ENCODE measurements at places on chromosomes 6 and 20.
A peak's percentile ranks its signal among the peaks of the same experiment; 100 is the strongest.

DNA sequence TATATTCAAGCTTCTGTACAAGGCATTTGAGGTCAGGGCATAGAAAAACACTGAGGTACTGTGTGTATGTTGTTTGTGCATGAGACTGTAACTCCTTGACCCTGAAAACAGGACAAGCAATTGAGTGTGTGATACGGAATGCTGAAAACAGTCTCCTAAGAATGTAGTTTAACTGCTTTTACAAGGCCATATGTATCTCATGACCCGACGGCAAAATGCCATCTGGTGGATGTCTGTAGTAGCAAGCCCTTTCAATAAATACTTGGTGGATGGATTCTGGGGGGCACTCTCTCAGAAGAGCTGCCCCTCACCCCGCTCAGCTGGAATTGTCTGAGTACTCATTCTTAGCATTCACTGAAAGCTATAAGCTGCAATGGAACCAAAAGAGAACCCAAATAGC lies 69.3 kb upstream of the EYS start:
- no peak for DNase-seq

DNA sequence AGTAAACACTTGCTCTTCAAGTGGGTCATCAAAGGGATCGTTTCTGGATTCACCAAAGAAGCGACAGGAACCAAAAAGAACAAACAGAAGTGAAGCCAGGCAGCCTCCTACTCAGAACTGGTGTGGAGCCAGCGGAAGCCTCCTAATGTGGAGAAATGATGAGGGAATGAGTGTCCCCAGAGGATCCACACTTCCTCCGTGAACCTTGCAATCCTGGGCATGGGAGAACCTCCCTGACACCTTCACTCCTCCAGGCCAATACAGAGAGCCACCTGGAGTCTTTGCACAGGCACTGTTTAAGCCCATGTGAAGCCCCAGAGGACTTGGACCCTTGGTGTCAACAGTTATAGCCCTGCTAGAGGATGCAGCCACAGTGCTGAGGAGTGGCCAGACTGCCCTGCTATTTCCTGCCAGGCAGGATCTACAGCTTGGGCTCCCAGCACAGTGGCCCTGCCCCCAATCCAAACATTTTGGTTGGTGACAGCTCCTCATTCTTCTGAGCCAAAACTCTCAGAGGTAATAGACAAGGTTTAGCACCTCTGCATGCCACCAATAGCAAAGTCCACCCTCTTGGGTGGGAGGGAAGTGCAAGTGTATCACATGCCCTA lies 23.2 kb upstream of the SERINC1 start:
- DNase-seq: no peak

DNA sequence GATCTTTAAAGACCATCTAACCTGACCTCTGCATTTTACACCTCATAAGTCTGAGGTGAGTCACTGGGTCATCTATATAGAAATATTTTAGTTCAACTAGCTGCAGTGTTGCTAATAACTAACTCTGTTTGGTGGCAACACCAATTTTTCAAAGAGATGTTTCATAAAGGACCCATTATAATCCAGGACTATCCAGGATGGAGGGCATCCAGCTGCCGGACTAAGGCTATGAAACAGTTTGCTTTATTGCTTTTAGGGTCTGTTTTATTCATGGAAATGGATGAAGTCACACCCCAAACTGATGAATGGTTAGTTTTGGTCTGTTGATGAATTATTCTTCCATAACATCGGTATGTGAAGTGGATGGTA lies 204.2 kb upstream of the GMDS start:
- no peak for DNase-seq

DNA sequence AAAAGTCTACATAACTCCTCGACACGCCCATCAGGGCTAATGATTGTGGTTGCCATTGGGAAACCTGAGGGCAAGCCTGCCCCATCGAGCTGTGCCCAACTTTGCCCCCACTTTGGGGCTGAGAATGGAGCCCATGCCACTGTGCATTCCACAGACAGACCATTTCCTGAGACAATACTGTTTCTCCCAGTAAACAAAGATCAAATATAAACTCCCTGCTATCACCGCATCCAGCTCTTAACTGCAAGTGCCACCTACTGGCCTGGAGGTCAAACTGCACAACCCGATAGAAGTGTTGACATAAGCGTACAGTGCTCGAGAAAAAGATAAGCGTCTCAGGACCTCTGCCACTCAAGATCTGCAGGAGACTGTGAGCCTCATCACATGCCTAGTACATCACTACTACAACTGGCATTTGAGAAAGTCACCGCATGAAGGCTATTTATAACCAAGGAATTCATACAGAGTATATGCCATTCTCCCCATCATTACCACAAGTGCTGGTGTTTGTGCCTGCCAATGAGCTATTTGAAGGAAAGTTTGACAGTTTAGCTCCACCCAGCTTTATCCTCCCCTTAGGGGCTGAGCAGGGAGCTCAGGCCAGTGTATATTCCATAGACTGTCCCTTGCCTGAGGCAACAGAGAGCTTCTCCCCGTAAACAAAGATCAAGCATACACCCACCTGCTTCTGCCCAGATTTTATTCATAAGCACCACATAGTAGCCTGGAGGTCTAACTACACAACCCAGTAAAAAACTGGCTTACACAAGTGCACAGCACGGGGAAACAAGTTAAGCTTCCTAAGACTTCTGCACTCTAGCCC lies 4.5 kb upstream of the DEFB126 start:
- peak; percentile 24 for DNase-seq

DNA sequence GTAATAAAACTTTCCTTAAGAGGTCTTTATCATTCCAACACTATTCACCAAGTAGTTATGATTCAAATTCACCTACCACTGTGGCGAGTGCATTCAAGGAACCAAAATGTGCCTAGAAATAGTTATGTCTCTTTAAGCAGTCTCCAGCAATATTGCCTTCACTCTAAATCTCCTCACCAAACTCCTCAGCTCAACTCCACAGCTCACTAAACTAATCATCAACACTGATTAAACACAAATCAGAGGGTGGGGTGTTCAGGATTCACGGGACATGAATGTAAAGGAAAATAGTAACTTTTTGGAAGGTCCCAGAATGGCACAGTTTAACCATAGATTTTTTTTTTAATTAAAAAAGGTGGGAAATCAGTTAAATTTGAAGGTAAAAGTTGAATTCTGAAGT lies 70.5 kb upstream of the THEMIS start:
- DNase-seq: no peak

DNA sequence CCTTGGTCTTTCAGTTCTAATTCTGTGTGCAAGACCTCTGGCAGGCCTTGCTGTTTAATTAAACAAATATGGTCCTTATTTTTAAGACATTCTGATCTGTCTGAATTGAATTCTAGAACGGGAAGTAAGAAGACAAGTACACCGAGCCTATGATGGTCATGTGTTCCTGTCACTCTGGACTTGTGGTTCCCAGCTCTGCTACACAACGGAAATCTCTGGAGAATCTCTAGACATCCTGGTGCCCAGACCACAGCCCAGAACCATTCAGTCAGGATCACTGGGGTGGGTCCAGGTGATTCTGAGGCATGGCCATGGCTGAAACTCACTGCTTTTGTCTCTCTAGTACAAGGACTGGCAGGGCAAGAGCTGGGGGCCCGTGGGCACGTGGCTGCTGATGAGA lies 15.9 kb upstream of the KCNK16 start:
- DNase-seq: no peak

- no peak for DNase-seq
Measured at GRCh38 chr6:116352515-116353471, 18.0 kb upstream of the DSE start.

GRCh38 chr6:85329196-85329595 lies 120.7 kb upstream of the NT5E start:
- DNase-seq: no peak

- DNase-seq: no peak
Measured at GRCh38 chr6:163985040-163985439, 570.5 kb downstream of the QKI start.

DNA sequence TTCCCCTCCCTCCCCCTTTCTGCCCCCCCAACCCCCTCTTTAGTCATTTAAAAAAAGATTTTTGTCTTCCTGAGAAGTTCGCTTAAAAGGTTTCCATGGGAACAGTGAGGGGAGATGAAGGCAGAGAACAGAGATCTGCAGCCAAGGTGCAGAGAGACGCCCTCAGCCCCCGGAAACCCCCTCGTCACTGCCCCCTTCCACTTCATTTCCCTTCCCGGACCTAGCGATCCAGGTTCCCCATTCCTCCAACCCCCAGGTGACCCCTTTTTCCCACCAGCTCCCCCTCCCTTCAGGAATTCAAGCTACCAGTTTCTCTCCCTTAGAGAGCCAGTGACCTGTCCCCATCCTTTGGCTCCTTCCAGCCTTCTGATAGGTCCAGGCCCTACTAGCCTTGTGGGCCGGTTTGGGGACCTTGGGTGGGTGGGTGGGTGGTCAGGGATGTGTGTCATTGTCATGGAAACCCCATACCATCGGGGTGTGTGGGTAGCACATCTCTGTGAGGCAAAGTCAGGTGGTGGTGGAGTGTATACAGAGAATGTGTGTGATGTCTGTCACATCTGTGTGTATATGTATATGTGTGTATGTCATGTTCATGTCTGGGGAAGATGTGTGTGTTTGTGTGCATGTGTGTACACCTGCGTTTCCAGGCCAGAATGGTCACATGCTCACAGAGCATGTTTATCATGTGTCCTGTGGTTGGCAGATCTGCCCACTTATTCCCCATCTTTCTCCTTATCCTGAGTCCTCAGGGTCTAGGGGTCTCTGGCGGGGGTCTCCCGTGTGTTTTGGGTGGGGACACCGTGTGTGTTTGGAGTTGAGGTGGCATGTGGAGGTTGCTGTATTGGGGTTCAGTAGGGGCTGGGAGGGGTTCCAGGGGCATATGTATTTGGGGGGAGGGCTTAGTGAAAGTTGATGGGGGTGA lies 7.0 kb downstream of the SYNGAP1 start:
- peak; percentile 38 for DNase-seq

GRCh38 chr6:160137989-160138835 lies 16.6 kb downstream of the SLC22A1 start:
- DNase-seq: peak; percentile 58

GRCh38 chr6:167098825-167099225 lies 24.1 kb upstream of the CCR6 start:
- no peak for DNase-seq

GRCh38 chr6:143200167-143200770 lies 139.6 kb downstream of the AIG1 start:
- DNase-seq: no peak

- DNase-seq: no peak
Measured at GRCh38 chr6:24566020-24566767, 71.4 kb downstream of the ALDH5A1 start.

- peak; percentile 72 for DNase-seq
Measured at GRCh38 chr6:166275714-166276166, 32.5 kb downstream of the PRR18 start.

- no peak for DNase-seq
Measured at GRCh38 chr6:154502553-154502952, 7.9 kb downstream of the CNKSR3 start.

GRCh38 chr20:57266291-57267157 lies at the start of gene BMP7:
TSS of gene BMP7 (minus strand) at chr20:57266641. CDS start at chr20:57266122, 519 bp downstream.
- peak; percentile 86 for DNase-seq

DNA sequence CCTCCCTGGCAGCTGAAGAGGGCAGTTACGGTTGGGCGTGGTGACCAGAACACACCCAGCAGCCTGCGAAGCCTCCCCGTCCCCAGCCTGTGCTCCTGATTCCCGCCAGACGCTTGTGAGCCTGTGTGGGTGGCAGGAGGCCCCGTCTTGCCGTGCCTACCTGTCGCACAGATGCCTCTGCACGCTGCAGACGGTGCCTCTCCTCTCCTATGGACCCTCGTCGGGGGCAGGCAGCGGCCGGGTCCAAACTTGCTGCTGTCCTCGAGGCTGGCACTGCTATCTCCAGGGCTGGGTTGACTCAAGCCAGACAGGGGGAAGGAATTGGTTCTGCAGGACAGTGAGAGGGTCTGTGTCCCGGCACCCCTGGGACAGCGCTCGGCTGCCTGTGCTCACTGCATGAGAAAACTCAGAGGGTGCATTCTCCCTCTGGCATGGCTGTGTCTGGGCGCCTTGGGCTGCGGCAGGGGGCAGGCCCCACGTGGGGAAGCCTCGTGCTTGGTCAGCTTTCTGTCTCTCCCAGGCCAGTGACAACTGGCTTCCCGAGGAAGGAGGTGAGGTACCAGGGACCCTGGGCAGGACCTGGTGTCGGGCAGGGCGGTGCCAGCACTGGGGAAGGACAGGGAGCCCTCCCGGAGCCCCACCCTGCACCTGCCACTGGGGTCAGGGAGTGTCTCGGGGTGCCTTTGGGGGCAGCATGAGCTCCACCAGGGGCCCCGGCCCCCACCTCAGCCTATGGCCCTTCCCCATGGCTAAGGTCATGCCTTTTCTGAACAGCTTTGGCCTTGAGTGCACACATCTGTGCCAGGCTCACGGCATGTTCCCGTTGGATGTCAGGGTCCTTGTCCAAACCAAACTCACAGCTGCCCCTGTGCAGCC lies 127.5 kb downstream of the TAF4 start:
- DNase-seq: no peak

GRCh38 chr6:90611543-90612312 lies 24.9 kb upstream of the MAP3K7 start:
- DNase-seq: no peak

DNA sequence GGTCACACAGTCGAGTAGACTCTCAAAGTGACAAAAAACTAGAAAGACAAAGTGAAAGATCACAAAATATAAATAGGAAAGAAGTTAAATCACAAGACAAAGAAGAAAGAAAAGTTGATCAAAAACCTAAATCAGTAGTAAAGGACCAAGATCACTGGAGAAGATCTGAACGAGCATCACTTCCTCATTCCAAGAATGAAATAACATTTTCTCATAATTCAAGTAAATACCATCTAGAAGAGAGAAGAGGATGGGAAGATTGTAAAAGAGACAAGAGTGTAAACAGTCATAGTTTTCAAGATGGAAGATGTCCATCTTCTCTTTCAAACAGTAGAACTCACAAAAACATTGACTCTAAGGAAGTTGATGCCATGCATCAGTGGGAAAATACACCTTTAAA lies 31.6 kb upstream of the GJA10 start:
- DNase-seq: no peak

DNA sequence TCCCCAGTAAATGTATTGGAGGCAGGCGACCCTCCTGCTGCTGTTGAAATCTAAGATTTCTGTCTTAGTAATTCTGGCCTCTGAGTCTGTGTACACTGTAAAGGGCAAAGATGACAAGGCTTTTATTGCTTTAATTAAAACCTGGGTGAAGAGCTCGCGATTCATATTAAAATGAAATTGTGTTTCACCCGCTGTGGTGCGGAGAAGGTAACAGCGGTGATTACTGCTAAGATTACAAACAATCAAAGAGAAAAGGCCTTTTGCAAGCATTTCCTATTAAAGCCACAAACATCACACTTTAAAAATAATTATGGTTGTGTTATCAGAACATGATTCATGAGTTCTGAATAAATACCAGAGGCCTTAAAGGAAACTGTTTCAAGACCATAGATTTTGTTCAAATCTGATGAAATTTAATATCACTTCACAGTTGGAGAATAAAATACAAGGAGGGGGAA lies 69.3 kb downstream of the TOX2 start:
- DNase-seq: no peak

- DNase-seq: no peak
Measured at GRCh38 chr20:42401613-42402012, 783.4 kb upstream of the CHD6 start.

Measured in RPMI8226 (cell line).